ENCODE measurements at places on chromosomes 4 and X.

- DNase-seq = no peak
Measured at GRCh38 chr4:7045553-7045952, 2.4 kb downstream of the TADA2B start.

GRCh38 chr4:27635936-27636913, 775.6 kb downstream of the STIM2 start:
- DNase-seq = no peak

DNA sequence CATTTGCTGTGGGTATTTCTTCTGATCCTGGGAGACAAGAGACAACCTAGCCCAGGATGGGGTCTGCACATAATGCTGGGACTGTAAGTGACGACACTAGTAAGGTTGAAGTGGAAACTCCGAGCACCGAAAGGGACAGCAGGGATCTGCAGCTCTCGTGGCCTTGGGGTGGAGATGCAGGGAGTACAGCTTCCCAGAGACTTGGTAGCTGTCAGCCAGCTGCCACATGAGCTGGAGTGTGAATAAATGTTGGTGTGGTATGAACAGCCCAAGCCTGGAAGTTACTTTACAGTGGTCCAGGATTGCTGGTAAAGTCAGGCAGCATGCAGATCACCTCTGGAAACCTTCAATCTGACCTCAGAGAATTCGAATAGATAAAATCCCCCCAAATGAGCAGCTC, 97.6 kb downstream of the FAM193A start:
- no peak for DNase-seq

GRCh38 chrX:71168134-71168533, 23.5 kb downstream of the NLGN3 start:
- DNase-seq = no peak

DNA sequence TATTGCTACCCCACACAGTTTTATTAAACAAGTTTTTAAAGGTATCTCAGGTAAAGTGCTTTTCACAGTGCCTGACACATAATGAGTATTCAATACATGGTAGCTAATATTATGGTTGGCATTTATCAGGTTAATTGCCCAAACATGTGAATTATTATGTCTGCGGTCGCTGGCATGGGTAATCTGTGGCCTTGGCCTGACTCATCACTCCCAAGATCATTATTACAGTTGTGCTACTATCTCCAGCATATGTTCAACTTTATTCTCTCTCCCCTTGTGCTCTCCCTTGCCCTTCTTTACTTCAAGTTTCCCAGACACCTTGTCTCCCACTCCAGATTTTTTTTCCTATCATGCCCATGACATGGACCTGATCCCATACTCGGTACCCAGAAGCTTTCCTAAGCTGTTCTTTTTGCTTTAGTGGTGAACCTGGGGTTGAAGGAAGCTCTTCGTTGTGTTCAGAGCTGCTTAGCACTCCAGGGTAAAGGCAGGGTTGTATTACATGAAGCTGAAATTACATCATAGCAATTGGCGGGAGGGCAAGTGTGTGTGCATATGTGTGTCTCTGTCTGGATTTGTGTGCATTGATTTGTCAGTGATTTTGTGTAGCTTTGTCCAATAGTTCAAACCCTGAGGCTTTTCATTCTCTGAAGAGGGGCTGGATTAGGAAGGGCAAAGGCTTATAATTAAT, 176.5 kb upstream of the NRK start:
- DNase-seq = no peak

DNA sequence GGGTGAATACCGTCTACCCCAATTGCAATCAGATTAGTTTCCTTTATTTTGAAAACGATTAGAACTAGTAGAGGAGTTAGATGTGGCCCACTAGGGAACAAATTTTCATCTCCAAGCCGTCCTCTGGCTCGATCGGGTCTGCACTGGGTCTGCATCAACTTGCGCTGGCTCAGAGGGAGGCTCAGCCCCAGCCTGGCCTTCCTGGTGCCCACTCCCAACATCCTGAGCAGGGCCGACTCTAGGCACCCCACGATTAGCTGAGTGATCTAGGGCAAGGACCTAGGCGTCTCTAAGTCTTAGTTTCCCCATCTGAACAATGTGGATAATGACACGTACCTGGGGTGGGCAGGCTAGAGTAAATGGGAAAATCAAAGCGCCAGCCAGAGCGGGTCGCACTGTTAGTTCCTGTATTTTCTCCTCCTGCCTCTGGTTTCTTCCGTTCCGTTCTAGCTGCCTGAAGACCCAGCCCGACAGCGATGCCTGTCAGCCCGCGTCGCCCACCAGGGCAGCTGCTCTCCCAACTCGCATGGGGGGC, 7.7 kb upstream of the HAND2 start:
- no peak for DNase-seq

DNA sequence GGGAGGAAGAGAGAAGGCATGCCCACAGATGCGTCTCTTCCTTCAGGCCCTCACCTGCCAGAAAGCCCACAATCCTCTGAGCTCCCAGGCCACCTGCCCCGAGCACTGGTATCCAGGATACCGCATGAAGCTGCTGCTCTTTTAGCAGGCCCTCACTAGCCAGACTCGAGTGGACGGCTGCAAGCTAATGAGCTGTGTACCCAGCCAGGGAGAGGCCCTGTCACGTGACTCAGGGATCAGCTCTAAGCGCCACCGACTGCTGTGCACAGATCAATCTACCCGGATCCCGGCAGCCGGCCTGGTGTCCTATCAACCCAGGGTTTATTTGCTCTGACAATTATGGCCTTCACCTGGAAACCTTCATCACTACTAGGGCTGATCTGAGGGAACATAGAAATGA, 39.0 kb downstream of the BCOR start:
- DNase-seq = no peak

GRCh38 chr4:116180157-116180601, 905.2 kb downstream of the TRAM1L1 start:
- DNase-seq = no peak

DNA sequence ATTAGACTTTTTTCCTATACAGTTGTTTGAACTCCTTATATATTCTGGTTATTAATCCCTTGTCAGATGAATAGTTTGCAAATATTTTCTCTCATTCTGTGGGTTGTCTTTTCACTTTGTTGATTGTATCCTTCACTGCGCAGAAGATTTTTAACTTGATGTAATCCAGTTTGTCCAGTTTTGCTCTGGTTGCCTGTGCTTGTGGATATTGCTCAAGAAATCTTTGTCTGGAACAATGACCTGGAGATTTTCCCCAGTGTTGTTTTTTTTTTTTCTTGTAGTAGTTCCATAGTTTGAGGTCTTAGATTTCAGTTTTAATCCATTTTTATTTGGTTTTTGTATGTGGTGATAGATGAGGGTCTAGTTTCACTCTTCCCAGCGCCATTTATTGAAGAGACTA, 289.8 kb upstream of the SPOCK3 start:
- DNase-seq = no peak

DNA sequence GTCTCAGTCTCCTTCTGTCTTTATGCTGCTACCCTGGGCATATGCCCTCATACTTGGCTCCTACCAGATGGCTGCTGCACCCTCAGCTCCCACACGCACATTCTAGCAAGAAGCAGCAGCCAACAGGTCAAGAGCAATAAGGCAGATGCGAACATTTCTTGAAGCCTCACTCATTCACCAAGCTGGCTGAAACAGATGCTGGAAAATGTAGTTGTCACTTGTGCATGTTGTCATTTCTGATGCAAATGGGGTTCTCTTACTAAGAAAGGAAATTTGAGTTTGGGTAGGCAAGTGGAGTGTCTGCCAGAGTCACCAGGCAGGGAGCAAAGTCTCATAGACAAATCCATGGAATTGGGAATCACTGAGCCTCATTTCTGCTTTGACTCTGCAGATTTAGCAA, 57.4 kb upstream of the SORBS2 start:
- DNase-seq = no peak

- DNase-seq = no peak
Measured at GRCh38 chr4:82519776-82520175, 42.0 kb downstream of the TMEM150C start.

DNA sequence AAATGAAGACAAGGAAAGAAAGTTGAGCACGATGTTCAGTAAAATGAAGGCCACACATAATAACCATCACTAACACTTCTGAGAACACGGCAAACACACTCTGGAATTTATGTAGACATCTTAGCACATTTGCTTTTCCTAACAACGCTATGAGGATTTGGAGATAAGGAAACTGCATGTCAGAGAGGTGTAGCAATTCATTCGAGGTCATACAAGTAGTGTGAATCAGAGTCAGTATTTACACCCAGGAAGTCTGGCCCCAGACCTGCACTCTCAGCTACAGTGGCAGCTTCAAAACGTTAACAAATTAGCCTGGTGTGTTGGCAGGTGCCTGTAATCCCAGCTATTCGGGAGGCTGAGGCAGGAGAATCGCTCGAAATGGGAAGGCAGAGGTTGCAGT, 253.4 kb downstream of the PDGFC start:
- no peak for DNase-seq

DNA sequence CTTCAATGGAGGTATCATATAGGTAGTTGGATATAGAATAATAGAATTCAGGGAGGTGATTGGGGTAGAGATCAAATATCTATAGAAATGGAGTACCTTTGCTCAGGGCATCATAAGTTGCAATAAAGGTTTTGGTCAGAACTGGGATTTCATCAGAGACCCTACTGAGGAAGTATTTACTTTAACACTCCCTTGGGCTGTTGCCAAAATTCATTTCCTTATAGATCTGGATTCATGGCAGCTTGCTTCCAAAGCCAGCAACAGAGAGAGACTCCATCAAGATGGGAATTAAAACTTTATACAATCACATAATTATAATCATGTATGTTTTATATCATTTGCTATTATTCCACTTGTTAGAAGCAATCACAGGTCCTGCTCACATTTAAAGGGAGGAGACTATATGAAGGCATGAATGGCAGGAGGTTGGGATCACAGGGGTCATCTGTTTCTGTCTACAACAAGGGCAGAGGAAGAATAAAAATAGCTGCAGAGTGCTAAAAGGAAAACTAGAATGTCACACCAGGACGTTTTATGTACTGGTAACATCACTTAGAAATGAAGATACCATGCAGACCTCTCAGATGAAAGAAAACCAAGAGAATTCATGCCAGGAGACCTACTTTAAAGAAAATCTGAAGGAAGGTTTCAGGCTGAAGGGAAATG, 902.1 kb upstream of the LCORL start:
- DNase-seq = no peak

DNA sequence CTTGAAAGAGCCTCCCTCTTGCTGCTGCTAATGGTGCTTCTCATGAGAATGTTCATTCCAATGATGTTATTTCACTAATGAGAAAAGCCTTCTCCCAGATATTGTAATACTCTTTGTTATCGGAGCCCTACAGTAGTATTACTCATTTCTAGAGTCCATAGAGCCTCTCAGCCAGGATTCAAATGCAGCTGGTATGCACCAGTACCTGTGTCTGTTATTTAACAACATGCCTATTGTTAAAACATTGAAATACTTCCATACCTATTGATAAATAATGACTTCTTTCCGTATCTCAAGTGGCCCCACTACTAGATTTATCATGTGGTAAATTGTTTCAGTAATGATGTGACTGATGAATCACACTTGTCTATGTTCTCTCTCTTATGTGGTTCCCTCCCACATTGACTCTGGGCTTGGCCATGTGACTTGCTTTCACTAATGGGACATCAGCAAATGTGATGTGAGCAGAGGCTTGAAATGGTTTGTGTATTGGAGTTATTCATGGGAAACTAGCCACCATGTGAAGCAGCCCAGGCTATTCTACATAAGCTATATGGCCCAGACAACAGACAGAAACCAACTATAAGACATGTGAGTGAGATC, 207.6 kb downstream of the THOC2 start:
- DNase-seq = no peak

GRCh38 chr4:19776929-19777328, 474.8 kb upstream of the SLIT2 start:
- no peak for DNase-seq

- no peak for DNase-seq
Measured at GRCh38 chr4:175637762-175638161, 174.3 kb downstream of the GPM6A start.

GRCh38 chr4:70651864-70652506, 14.3 kb downstream of the JCHAIN start:
- DNase-seq = no peak

DNA sequence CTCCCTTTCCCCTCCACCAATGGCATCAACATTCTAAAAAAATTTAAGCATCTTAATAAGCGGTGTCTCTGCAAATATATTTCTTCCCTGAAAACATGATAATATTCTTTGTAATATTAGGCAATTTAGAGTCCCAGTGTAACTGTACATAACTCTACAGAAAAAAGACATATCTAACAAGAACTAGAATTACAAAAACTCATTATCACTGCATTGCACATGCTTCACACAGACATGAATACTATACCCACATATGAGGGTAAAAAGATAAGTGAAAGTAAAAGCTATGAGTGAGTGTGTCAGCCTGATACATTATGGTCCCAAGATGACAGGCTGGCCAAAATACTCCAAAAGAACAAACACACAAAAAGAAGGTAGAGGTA, 2.4 kb upstream of the FGB start:
- no peak for DNase-seq

- no peak for DNase-seq
Measured at GRCh38 chr4:127997534-127998388, 32.6 kb downstream of the ABHD18 start.

- DNase-seq = no peak
Measured at GRCh38 chr4:185256446-185256845, 47.0 kb downstream of the SNX25 start.

GRCh38 chrX:70452143-70452733, 7.6 kb downstream of the DLG3 start:
- DNase-seq = no peak

GRCh38 chr4:182678590-182678989, 238.6 kb downstream of the DCTD start:
- no peak for DNase-seq

- DNase-seq = no peak
Measured at GRCh38 chr4:152734699-152735050, 44.9 kb downstream of the TIGD4 start.

GRCh38 chr4:6561173-6561516, 13.8 kb upstream of the MAN2B2 start:
- DNase-seq = no peak

DNA sequence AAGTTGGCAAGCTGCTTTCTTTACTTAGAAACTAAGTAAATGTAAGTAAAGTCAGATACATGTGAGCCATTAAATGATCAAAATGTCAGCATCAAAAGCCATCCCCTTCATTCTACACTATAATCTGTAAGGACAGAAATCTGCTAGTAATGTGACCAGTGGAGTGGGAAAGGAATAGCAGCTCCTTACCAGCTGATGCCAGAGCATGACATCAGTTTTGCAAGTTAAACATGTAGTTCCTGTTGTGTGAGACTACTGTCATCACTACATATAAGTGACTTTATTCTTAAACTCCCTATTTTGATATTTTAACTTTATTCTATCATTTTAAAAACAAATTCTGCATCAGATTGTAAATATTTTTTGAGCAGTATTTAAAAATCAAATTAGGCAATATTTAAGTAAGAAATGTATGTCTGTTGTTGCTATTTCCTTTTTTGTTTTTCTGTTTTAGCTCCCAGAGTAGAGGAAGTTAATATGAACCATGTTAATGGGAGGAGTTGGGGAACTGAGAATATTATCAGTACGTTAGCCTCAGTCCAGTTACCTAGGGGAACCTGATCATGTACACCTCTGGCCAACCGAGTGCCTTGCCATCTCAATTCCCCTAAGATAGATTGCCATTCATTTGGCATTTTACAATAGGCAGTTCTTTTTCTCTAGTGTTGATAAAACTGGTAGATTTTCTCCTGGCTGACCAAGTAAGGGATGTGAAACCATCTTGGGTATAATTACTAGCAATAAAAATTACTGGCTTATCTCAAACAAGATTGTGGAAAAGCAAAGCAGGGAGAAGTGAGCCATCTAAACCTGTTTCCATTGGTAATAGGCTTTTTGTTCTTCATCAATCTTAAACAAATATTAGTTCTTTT, 34.7 kb downstream of the CCNI start:
- no peak for DNase-seq

All from activated CD8-positive, alpha-beta memory T cell treated with anti-CD3 and anti-CD28 coated beads for 1 hour (primary cell).